ENCODE measurements at places on chromosomes 13 and 19.

- no peak for DNase-seq
Observed at GRCh38 chr19:48558018-48558684, 6.2 kb downstream of the SULT2B1 start.

GRCh38 chr13:40564342-40565001 is 102.0 kb downstream of the FOXO1 start:
- no peak for DNase-seq

DNA sequence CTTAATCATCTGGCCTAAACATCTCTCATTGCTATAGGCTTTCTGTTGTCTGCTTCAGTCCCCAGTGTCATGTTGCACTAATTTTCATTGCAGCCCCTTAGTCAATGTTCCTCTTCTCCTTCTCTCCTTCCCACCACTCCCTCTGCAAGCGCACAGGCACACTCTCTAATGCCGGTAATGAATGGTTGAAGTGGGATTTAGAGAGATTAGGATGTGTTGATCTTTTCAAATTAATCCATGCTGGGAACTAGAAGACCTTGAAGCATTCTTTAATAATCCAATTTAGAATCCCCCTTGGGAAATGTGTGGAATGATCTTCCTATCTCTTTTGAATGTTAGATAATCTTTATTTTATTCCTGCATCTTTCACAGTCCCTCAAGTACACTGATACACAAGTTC is 33.2 kb upstream of the NDFIP2 start:
- DNase-seq: no peak

GRCh38 chr19:48633148-48634035 is 3.8 kb downstream of the DBP start:
- no peak for DNase-seq

GRCh38 chr13:43877766-43878165 is 1.8 kb downstream of the CCDC122 start:
- no peak for DNase-seq

DNA sequence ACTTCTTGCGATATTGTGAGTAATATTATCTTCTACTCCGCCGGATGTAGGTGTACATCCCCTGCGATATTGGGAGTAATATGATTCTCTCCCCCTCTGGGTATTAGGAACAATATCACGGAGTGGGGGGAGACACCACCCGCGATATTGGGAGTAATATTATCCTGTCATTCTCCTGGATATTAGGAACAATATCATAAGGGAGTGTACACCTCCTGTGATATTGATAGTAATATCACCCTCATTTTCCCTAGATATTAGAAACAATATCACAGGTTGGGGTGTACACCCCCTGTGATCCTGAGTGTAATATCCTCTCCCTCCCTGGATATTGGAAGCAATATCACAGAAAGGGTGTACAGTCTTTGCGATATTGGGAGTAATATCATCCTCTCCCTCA is 64.3 kb upstream of the CEACAM21 start:
- DNase-seq: no peak

DNA sequence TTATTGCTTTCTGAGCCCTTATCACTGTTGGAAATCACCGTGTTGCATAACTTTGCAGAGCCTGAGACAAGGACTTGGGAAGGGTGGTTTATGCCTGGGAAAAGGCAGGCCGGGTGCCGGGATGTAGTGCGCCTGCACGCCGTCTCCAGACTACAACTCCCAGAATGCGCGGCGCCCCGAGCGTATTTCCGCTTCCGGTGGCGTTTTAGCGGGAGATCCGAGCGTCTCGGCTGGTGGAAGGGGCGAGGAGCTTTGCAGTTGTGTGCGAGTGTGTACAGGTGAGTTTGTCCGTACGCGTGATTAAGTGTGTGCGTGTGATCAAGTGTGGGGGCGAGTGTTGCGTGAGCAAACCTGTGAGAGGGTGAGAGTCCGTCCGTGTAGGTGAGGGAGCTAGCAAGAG is 75.4 kb downstream of the PEG3 start:
- DNase-seq: no peak

DNA sequence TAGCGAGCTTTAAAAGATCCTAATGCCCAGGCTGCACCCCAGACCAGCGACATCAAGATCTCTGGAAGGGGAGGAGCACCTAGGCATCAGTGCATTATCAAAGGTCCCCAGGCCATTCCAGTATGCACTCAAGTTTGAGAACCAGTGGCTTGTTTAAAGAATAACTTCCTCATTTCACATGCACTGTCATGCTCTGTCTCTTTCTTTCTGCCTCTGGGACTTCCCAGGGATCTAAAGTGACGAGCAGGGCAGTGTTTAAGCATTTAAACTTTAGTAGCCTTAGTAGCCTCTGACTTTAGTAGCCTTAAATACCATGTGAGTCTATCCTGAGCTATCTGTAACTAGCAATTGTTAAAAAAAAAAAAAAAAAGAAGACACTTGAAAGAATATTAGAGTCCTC is 8.9 kb upstream of the FARP1 start:
- DNase-seq: no peak

- DNase-seq: no peak
Observed at GRCh38 chr13:24124789-24125476, 35.6 kb upstream of the SPATA13 start.

DNA sequence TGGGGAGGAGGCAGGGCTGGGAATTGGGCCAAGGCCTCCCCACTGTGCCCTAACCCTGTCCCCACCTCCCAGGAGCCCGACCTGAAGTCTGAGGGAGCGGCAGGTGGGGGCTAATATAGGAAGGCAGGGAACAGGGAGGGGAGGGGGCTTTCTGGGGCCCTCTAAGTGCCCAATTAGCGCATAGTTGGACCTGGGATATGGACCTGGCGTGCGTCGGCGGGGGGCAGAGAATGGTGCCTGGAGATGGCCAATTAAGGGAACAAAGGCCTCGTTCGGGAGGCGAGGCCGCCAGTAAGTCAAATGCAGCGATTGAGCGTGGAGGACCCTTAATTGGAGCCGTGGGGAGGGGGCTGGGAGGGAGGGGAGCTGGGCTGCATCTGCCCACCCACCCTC is at the start of gene C19orf85:
Gene C19orf85 (minus strand): TSS at position 90 of the 393 bp plus-strand sequence. CDS start 197 bp downstream, outside the sequence.
- DNase-seq: no peak

DNA sequence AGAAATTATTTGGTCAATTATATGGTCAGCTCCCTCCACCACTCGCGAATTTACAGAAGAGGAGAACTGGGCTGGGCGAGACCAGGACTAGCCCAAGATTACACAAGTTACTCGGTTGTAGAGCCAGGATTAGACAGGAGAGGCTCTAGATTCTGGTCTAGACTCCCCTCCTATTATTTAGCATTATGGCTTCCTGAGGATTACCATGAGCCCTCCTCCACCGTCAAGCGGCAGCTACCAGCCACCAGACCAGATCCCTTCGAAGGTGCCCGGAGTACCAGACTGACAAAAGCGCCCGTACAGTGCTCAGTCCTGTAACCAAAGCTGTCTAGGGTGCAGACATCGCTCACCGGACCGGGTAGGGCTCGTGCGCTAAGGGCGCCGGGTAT is 497 bp upstream of the MLNR start:
- no peak for DNase-seq

DNA sequence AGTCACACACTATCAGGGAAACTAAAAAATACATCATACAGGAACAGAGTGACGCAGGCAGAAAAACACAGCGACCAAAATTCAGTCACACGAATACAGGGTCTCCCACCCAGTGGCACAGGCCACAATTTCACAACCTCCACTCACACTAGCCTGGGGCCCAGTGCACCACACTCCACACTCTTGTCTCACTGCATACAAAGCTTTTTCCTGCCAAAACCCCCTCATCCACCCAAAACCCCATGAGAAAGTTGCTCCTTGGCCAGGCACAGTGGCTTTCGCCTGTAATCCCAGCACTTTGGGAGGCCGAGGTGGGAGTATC is 1.2 kb downstream of the S1PR5 start:
- no peak for DNase-seq

DNA sequence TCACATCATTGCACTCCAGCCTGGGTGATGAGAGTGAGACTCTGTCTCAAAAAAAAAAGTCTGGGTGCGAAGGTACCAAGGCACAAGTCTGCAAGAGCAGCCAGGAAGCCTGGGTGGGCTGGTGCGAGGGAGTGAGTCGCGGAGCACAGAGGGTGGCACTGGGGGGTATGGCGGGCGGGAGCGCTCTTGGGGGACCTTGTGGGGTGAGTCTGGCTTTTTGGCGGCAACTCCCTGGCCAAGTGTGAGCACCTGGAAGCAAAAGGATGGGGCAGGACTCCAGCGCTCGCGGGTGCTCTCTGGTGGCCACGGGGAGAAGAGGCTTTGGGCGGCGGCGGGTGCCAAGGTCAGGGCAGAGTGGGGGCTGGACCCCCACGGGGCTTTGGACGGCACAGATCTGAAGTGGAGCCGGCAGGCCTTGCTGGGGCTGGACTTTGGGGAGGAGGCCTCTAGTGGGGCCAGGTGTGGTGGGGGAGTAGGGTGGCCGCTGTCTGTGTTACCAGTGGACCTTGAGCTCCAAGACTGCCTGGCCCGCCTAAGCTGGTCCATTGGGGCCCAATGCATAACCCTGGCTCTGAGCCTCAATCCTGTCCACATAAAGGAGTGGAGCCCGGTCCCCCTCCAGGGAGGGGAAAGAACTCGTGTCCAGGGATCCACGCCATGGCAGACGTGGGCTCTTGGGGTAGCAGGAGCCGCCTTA is 1.6 kb downstream of the P2RY11 start:
- peak; percentile 58 for DNase-seq

DNA sequence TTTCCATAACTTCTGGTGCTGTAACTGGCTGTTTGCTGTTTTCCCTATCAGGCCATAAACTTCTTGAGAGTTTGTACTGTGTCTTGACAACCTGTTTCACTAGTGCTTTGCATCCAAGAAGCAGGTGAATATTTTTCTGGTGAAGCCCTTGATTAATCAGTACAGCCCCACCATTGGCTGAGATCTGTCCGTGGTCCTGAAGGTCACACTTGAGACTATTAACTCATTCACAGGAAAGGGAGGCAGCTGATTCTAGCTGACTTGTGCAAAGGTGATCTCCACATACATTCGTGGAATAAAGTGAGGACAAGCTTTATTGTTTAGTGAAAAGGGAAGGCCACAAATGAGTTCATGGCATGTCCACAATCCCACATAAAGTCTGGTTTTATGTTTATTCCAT is 61.4 kb upstream of the ZNF835 start:
- no peak for DNase-seq

- DNase-seq: peak; percentile 74
Observed at GRCh38 chr19:46713781-46714443, 3.0 kb downstream of the PRKD2 start.

DNA sequence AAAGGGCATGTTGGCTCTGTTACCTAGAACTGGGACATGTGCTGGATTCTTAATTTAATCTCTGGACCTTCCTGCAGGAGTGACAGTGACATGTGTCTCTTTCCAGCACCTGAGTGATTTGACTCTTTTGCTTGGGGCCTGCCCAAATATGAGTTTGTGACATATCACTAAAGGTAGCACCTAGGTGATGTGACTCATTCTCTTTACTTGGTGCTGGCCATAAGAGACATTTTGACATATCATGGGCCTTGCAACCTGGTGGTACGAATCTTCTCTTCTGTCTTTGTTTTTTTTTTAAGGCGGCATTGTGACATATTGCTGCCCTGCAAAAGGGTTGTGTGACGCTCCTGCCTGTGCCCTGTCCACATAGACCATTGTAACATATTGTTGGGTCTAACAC is 65.9 kb upstream of the ZNF43 start:
- no peak for DNase-seq

DNA sequence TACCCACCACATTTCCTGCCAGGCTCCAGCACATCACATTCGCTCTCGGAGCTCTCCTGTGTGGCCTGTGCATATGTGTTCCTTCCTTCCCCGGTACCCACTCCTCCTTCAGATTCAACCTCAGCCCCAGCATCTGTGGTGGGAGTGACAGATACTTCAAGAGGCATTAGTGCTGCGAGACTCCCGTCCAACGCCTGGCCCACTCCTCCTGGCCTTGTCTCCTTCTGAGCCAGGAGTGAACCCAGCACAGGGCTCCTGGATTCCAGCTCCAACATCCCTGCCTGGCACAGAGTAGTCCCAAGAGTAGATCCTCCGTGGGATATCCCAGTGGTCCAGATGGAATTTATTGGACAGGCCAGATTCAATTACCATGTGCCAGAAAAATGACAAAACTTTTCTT is 55.9 kb downstream of the SACS start:
- no peak for DNase-seq

DNA sequence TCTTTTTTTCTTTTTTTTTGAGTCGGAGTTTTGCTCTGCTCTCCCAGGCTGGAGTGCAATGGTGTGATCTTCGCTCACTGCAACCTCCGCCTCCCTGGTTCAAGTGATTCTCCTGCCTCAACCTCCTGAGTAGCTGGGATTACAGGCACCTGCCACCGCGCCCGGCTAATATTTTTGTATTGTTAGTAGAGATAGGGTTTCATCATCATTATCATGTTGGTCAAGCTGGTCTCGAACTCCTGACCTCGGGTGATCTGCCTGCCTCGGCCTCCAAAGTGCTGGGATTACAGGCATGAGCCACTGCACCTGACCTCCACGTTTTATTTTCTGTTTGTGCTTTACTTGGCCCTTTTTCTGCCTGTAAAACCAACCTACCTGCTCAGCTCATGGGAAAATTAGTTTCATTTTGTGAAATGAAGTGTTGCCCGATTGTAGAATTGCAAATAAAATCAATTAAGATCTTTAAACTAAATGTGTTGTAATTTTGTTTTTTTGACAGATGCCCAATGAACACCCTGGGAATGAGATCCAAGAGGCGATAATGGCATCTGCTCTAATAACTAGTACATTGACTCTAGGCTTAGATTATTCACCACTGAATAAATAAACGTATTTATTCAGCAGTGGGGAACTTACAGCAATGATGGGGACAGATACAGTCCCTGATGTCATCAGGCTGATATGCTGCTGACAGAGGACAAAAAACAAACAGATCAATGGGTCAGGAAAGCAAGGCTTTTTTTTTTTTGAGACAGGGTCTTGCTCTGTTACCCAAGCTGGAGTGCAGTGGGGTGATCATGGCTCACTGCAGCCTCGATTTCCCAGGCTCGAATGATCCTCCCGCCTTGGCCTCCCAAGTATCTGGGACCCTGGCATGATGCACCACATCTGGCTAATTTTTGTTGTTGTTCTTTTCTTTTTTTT is 2.2 kb upstream of the RAB11B start:
- DNase-seq: no peak

DNA sequence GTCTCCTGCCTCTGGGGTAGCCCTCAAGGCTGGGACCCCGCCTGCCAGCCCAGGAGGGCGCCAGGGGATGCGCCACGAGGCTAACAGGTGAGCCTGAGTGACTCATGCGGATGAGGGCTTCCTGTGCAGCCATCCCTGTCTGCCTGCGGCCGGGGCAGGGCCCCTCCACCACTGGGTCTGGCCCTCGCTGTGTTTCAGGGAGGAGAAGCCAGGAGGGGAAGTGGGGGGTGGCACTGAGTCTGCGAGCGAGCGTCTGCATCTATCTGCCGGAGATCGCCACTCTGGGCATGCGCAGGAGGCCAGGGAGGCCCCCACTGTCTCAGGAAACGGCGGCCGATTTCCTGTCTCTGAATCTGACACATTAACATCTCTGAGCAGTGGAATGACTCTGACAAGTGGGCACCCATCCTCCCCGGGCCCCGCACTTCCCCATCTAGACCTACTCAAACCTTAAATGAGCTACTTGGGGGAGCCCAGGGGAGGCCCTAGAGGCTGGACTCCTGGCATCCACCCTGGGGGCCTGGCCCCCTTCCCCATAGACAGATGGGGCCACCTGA is 19.7 kb downstream of the RFX1 start:
- DNase-seq: peak; percentile 99

All from effector CD4-positive, alpha-beta T cell (primary cell).